ENCODE measurements at places on chromosomes 7 and 10. TPM values are rescaled to one million over a fixed set of nuclear protein-coding genes. Genes with fewer than 3 reads are reported as not detected.

- no peak for DNase-seq
Observed at GRCh38 chr10:6987536-6987945, 407.5 kb upstream of the PRKCQ start.

- no peak for DNase-seq
Observed at GRCh38 chr7:123725586-123726171, 23.1 kb downstream of the WASL start.

DNA sequence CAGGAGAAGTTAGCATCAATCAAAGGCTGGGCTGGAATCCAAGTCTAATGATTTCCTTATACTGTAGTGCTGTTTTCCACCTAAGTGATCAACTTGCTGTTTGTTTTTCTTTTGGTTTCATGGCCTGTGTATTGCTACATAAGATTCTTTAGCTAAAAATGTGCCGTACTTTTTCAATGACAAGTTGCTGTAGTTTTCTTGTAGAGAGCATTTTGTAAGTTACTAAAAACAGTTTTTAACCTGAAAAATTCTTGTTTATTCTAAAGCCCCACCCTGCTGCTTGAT, 1.3 kb downstream of the HELLS start:
- DNase-seq: no peak

GRCh38 chr10:56920601-56921261, 559.7 kb upstream of the ZWINT start:
- DNase-seq: no peak

GRCh38 chr7:105808703-105809590, 67.5 kb downstream of the ATXN7L1 start:
- no peak for DNase-seq

DNA sequence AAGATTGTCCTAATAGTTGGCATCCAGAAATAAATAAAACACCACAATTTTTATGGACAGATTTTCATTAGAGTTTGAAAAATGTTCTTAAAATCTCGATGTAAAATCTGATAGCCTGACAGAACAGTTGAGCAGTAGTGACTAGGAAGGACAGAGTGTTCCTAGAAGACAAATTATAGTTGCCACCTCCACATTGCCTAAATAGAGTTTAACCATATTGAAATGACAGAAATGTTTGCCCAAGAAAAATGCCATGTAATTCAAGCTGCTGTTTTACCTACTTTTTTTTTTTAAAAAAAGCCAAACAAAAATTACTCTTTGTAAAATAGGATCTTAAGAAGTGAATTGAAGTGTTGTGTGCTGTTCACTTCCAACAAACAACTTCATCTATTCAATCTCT, 8.9 kb upstream of the HERC4 start:
- DNase-seq: no peak

DNA sequence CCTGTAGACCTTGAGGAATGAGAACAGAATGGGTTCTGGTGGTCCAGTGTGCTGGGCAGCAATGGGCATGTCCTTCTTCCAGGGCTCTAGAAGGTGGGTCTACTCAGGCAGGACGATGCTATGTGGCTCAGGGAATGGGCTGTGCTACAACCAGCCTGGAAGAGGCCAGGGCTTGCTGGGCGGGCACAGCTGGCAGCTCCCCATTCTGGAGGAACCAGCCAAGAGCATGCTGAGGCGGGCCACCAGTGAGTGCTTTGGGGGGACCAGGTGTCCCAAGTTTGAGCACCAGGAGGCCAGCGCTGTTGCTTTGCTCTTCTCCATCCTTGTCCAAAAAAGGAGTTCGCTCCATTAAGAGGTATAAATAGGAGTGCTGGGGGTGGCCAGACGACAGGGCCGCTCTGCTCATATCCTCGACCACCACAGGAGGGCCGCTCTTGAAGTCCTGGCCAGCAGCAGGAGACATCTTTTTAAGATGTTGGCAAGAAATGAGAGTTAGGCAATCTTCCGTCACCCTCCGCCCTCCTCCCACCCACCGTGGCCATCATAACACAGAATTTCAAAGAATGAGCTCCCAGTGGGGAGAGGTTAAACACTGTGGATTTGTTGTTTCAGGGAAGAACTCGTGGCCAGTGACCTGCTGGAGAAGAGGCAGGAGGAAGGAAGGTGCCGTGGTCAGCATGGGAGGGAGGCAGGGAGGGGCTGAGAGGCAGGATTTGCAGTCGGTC, 141.3 kb downstream of the GRK5 start:
- no peak for DNase-seq

- no peak for DNase-seq
Observed at GRCh38 chr10:78504181-78504580, 470.5 kb downstream of the RPS24 start.

The CPA1 gene
- total RNA-seq: not detected

The HOXA6 gene
- total RNA-seq: not detected
